Stimulated activated naive CD4-positive, alpha-beta T cell (primary cell): ENCODE measurements at places on chromosomes 5 and 9.

DNA sequence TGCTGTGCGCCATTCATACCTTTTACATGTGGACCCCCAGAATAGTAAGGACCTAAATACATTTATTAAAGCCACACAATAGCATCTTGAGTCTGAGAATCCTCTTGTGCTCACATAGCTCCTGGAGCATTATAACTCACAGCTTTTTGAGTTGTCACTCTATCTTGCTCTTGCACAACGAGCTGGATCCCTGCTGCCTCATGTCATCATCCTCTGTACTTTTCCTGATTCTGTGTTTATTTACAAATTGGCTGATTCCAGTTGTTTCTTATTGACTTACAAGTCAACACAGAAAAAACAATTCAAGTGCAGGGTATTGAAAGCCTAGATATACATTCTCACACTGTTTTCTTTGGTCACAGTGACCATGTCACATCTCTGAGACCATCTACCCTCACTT is 112.9 kb downstream of the SLC1A3 start:
- no peak for DNase-seq

DNA sequence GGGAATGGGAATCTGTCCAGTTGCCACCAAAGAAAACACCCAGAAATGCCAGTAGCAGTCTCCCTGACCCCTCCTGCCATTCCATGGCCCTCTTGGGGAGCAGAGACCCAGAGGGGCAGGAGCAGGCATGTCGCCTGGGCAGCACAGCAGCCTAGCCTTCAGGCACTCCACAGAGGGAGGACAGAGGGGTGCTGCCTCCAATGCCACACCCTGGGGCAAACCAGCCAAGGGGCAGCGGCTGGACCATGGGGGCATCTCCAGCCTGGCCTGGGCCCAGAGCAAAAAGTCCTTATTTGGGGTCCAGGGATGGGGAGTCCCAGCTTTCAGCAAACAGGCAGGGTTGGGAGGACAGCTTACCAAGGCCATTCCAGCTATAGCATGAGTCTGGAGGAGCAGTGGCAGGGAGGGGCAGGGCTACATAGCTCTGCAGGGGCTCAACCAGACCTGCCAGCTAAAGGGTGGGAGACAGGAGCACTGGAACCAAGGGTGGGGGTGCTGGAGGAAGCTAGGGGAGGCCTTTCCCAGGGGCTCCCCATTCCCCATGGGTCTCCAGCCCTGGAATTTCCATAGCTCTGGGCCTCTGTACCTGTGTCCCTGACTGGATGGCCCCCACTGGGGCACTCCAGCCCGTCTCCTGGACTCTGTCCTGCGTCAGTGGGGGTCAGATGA is 6.7 kb downstream of the BRD3 start:
- DNase-seq, result no peak

DNA sequence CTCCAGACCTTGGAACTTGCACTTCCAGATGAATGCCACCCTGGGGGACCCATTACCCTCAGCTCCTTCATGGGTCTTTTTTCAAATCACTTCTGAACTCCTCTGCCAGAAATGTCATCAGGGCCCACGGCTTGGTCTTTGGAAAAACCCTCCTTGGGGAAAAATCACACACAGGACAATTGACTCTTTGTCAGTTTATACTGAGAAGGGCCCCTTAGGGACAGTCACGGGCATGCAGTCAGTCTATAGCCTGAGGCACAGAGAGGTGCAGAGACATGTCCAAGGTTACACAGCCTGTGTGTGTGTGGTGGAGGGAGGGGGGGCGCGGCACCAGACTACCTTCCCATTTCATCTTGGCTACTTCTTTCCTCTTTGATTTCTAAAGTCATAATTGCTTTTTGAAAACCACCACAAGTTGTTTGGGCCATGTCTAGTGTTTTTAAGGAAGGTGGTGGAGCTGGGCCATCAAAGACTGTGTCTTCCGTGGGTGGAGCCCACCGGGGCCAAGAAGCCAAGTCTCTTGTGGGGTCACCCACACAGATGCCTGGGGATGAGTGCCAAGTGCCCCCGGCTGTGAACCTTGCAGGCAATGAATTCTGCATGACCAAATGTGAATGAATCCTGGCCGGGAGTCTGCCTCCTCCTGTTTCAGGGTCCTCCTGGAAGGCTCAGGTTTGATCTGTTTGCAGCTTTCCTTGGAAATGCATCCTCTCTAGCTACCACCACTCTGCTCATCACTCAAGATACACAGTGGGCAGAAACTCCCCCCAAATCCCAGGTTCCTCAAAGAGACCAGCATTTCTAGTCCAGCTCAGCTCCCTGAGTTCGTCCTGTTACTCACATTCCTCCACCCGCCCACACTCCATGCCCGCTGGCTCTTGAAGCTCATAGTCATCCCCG is 200.1 kb upstream of the TBC1D2 start:
- DNase-seq, result no peak

DNA sequence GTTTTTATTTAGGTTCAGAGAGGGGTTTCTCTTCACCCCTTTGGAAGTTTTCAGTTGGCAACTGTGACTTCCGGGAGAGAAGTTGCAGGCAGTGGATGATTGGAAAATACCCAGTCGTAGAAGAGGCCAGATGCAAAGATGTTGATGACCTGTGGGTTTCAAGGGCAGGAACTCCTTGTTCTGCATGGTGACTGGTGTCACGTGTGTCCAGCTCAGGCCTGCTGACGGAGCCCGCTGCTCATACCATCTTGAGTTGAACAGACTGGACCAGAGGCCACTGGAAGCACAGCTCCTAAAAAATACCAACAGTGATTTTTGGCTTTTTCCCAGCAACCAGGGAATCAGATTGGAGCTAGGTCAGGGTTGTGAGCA is 243.9 kb upstream of the KLF4 start:
- DNase-seq, result no peak

DNA sequence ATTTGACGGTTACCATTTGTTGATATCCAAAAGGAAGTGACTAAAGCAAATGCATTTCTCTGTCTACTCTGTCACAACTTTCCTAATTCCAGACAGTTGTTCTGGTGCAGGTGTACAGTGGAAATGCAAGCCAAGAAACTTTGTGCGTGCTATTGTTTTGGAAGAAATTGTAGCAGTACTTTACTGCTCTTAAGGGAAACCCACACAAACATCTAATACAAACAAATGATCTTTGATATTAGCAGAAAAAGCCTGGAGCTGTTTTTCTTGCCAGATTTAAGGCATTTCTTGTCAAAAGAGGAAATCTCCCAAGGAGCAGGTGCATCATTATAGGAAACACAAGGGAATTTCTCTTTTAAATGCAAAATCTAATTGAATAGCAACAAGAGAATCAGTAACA is 2.0 kb downstream of the SNCAIP start:
- no peak for DNase-seq

DNA sequence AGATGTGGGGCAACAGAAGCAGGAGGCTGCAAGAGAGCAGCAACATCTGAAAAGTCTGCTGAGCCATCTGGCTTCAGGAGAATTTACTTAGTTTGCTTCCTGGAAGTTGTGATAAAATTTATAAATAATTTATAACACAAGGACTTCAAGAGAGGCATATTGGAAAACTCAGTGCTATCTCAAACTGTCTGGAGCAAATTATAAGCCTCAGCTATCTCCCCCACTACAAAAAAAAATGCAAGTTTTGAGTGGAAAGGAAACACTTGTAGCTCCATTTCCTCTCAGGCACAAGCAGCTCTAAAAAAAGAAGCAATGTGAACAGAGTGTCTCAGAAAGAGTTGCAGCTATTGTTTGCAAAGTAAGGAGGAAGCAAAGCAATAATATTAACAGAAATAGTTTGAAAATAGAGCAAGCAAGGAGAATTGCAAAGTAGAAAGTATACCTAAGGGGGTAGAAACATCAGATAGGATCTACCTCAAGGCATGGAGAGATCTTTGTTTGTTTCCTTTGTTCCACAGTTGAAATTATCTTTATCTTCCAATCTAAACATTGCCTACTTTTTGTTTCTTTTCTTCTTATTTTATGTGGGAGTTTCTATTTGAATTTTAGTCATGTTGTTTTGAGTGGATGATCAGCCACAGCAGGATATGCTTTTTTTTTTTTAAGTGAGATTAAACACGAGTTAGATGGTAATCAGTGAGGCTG is 55.9 kb upstream of the IL6ST start:
- no peak for DNase-seq

- peak; percentile 27 for DNase-seq
Measured at GRCh38 chr9:121169094-121169601, 32.5 kb downstream of the RAB14 start.

DNA sequence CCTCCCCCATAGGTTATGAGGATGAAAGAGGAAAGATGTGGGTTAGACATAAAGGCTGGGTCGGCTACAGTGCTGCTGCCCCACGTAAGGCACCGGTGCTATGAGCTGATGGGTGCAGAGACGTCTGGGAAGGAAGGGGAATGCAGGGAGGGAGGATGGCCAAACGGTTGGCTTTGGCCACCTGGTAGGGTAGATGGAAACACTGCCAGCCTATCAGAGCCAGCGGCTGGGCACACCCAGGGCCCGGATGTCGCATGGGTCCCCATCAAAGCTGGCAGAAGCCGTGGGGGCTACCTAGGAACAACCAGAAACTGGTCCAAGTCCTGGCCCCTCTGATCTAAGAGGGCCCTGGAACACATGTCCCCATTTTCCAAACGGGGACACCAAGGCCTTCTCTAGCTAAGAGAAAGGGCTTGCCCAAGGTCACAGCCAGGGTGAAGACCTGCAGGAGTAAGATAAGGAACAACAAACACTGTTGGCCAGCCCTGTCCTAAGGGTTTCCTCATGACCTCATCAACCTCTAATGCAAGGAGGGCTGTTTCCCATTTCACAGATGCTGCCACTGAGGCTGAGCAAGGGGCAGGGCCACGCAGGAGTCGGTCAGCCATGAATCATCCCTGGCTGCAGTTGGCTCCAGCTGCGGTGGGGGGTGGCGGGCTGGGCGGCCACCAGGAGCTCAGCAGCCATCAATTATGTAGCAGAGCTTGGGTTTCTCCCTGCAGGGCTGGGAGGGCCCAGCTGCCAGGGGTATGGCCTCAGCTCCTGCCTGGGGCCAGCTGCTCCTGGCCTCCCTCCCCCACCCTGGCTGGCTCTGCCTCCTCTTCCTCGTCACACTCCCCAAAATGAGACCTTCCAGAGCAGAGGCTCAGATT is 4.9 kb downstream of the SH3GLB2 start:
- no peak for DNase-seq

DNA sequence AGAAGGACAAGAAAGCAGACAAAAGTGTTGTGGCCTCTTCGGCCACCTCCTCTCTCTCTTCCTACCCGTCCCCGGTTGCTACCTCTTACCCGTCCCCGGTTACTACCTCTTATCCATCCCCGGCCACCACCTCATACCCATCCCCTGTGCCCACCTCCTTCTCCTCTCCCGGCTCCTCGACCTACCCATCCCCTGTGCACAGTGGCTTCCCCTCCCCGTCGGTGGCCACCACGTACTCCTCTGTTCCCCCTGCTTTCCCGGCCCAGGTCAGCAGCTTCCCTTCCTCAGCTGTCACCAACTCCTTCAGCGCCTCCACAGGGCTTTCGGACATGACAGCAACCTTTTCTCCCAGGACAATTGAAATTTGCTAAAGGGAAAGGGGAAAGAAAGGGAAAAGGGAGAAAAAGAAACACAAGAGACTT is 2.4 kb downstream of the EGR1 start:
- DNase-seq, result no peak

DNA sequence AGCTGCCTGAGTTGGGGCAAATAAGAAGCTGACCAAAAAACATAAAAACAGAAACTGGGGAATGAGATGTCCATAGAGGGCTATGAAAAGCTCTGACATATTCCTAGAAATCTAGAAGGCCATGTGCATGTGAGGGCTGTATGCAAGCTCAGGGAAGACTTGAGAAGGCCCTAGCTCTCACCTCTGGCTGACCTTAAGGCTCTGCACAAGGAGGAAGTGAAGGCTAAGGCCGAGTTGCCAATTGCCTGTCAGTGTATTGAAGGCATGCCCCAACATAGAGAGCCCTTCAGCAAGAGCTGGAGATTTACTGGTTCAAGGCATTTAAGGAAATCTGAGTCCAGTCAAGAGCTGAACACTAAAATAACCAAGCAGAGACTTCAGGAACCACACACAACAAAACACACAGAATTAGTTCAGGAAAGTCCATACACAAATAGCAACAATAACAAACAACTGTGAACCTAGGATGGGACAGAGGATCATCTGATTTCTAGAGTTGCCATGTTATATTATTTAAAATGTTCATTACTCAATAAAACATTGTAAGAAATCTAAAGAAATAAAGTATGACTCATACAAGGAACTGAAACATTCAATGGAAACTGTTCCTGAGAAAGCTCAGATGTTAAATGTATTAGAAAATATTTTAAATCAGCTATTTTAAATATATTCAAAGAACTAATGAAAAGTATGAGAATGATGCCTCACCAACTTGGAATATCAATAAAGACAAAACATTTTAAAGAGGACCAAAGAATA is 161.8 kb downstream of the AUH start:
- no peak for DNase-seq

- no peak for DNase-seq
Measured at GRCh38 chr9:20499013-20499412, 123.3 kb downstream of the MLLT3 start.

DNA sequence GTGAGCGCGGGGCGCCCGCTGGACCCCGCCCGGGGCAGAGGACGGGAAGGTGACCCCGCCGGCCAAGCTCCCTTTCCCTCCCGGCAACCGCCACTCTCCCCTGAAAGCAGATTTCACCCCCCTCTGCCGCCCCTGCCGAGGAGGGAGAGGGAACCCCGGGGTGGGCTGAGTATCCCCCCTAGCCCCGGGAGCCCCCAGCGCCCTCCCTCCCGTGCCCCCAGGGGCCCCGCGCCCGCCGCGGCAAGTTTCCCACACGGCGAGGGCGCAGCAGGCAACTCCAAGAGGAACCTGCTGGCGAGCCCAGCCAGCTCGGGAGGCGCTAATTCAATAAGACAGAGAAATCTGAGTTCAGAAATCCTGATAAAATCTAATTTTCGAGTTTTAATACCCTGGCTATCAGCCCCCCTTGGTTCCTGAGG is 1.6 kb downstream of the NTNG2 start:
- no peak for DNase-seq

- DNase-seq, result no peak
Measured at GRCh38 chr9:34125681-34126206, 754 bp downstream of the DCAF12 start.

- DNase-seq, result no peak
Measured at GRCh38 chr9:21677834-21678233, 124.6 kb upstream of the MTAP start.
